Stimulated activated CD4-positive, alpha-beta T cell treated with anti-CD3 and anti-CD28 coated beads, TNF-alpha, amount 100 ng/mL, for 48 hours (primary cell): ENCODE measurements at places on chromosomes 16 and 17.

- DNase-seq: no peak
Observed at GRCh38 chr17:37659925-37660324, 16.7 kb upstream of the DDX52 start.

DNA sequence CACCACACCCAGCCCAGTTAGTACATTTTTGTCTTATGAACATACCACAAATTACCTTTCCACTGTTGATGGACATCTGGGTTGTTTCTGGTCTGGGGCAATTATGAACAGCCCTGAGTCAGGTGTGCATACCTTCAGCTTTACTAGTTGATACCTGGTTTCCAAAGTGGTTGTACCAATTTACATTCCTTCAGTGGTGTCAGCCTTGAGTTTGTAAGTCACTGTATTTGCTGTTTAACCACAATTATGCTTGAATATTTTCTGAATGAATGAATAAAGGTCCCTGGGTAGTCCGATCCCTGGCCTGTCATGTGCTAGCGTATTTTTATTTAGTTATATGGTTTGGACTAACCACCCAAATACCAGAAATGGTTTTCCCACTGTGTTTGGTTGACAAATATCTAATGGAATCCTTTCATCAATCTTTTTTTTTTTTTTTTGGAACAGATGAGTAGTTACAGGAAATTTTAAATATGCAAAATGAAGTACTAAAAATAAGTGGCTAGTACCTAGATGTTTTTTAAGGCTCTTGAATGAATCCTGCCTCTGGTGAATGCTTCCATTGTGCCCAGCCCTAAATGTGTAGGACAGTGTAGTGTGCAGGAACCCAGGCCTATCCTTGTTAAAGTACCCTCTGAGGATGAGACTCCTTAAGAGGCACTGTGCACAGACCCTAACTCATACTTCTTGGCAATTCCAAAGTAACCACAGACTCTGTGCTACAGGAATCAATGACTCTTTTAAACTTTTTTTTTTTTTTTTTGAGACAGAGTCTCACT is 3.7 kb downstream of the DUSP14 start:
- no peak for DNase-seq

DNA sequence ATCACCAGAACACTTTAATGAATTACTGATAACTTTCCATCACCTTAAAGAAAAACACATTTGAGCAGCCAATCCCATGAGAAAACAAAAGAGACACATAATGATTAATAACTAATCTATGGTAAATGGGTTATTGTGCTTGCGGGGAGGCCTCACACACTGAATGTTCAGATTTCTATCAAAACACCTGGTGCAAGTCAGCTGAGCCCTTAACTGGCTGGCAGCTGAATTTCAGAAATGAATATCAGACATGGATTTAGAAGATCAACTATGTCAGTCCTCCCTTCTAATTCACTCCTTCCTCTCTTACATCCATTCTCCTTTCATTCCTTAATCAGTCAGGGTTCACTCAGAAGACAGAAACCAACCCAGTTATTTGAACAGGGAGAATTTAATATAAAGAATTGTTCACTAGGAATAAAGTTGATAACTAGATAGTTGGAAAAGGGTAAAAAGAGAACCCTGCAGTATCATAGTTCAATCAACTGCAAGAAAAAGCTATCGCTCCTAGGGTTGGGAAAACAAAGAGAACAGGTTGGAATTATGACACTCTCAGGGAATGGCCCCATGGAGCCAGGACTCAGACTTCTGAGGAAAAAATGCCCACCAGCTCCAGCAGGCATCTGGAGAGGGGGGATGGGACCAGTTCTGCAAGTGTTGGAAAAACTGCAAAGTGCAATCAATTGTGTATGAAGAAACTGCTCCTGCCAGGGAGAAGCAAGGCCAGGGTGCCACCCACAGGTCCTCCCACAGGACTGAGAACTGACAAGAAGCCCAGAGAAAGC is 577.1 kb upstream of the CDH5 start:
- DNase-seq: no peak

DNA sequence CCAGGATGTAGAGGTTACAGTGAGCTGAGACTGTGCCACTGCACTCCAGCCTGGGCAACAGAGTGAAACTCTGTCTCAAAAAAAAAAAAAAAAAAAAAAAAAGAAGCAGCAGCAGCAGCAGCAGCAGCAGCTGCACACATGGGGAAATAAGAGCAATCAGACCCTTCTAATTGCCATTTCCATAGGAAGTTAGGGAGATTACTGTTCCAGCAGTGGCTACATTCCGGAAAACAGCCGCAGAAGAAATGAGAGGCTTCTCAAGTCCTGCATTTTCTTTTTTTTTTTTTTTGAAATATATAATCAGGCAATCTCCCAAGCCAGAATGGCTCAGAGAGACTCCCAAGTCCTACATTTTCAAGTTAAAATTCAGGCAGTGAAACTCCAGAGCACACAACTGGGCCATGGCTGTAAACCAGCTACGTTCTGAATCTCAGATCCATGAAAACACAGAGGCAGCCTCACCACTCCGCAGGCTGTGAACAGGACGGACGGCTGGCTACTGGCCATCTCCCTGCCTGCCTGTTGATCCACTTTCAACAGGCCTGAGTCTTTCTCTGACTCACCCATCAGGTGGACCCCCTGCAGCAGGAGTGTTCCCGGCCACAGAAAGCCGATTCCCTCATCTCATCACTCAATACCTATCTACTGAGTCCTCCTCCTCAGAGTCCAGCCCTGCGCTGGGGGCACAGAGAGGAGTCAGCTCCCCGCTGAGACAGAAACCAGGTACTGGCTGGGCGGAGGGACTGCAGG is 15.0 kb downstream of the TRPV1 start:
- no peak for DNase-seq

- DNase-seq: no peak
Observed at GRCh38 chr16:28062847-28063521, 530 bp downstream of the GSG1L start.

GRCh38 chr16:27511657-27512448 is 37.9 kb downstream of the GTF3C1 start:
- no peak for DNase-seq

GRCh38 chr17:34902831-34903547 is 58.3 kb downstream of the CCT6B start:
- DNase-seq: no peak

GRCh38 chr16:80116711-80117110 is 424.1 kb upstream of the DYNLRB2 start:
- DNase-seq: no peak

GRCh38 chr17:48290378-48290777 is 139.6 kb downstream of the SKAP1 start:
- DNase-seq: no peak

GRCh38 chr16:630249-630814 is 453 bp upstream of the WFIKKN1 start:
- no peak for DNase-seq

GRCh38 chr16:88614818-88615580 is 23.4 kb upstream of the IL17C start:
- no peak for DNase-seq

- no peak for DNase-seq
Observed at GRCh38 chr17:21285164-21286065, 904 bp downstream of the MAP2K3 start.

- no peak for DNase-seq
Observed at GRCh38 chr16:53220585-53220984, 165.8 kb downstream of the CHD9 start.

DNA sequence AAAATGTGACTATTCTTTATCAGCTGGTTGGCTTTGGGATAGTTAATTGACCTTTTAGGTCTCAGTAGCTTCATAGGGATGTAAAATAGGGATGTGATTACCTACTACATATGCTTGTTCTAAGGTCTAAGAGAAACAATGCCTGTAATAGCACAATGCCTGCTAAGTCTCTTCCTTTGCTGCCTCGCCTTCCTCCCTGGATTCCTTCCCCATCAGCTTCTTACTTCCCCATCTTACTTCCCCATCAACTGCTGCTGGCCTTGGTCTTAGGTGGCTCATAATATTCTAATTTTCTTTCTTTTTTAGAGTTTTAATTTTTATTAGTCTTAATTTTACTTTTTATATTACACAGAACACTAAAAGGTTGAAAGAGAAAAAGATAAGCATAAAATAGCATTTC is 59.2 kb upstream of the GOT2 start:
- no peak for DNase-seq

GRCh38 chr16:64428463-64429113 is 693.3 kb downstream of the CDH11 start:
- DNase-seq: no peak

DNA sequence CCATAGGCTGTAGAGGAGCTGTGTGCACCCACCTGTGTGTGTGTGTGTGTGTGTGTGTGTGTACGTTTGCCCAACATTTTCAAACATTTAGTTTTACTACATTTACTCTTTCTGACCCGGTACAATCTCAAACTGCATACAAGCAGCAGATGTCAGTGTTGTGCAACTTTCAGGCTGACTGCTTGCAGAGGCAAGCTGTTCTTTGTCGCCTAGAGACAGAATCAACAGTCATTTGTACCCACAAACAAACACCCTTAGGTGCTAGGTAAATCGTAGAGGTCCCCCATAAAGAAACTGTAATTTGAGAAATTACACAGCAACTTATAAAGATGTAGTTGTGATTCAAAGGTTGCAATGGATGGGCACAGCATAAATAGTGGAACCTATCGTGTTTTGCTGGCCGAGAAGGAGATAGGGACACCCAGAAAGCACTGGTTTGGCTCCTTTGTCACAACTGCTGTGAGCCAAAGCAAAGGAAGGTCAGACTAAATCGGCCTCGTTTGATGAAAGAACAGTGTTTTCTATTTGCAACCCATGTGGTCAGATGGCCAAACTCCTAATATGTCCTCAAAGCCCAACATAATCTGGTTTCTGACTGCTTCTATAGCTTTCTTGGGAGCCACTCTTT is 478.4 kb downstream of the TOX3 start:
- no peak for DNase-seq

- DNase-seq: no peak
Observed at GRCh38 chr17:57636985-57637665, 108.0 kb downstream of the CCDC182 start.

DNA sequence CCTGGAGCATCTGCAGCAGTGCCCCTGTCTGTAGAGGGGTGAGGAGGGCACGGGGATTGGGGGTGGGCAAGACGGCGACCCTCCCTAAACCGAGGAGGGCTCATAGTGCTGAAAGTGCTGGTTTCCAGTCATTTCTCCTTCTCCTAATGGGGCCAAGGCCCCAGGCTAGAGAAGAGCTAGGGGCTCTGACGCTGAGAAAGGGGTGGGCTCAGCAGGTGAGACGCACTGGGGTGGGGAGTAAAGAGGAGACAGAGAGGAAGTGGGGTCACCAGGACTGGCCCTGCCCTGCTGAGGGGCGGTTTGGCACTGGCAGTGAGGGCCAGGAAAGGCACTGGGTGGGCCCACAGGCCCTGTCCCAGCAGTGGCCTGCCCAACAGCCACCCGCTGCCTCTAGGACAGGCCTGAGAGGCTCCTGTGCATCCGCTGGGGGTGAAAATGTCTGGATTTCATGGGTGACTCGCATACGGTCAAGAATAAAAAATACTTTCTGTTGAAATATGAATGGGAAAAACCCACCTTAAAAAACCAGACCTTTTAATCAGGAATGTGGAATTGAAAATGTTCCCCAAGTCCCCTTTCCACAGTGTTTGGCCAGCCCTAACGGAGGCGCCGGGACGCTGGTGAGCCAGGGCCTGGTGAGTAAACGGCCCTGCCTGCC is 122.4 kb upstream of the SMURF2 start:
- DNase-seq: no peak

DNA sequence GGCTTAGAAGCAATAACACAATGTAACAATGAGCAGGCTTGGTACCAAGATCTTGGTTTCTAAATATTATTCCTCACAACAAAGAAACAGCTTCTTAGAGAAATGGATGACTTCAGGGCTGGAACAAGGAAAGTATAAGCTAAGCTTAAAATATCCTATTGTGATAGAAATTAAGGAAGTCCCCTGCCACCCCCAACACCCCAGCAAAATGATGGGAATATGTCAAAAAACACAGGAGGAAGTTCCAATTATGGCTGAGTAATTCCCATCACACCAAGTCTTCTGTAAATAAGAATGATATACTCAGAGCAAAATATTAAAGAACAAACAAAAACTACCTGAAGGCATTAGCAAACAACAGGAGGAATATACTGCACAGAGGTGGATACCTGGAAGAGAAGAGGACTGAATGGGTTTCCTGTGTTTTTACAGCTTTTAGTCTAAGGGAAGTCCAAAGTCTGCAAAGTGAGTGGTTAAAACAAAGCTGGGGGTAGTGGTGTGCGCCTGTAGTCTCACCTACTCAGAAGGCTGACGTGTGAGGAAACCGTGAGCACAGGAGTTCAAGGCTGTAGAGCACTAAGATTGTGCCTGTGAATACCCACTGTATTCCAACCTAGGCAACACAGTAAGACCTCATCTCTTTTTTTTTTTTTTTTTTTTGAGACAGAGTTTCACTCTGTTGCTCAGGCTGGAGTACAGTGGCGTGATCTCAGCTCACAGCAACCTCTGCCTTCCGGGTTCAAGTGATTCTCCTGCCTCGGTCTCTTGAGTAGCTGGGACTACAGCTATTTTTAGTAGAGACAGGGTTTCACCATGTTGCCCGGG is 17.1 kb upstream of the ATP6V0A1 start:
- DNase-seq: no peak

DNA sequence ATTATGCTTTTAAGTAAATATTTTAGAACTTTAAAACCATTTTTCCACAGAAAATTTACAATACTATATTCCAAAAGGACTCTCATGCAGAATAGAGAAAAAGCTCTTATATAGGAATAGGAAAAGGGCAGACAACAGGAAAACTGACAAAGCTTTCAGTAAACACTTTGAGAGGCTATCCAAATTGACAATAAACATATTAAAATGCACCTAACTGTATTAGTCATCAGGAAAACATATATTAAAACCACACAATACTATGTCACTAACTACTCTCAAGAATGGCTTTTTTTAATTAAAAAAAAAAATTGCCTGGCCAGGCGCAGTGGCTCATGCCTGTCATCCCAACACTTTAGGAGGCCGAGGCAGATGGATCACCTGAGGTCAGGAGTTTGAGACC is 77.3 kb downstream of the CEP112 start:
- no peak for DNase-seq

DNA sequence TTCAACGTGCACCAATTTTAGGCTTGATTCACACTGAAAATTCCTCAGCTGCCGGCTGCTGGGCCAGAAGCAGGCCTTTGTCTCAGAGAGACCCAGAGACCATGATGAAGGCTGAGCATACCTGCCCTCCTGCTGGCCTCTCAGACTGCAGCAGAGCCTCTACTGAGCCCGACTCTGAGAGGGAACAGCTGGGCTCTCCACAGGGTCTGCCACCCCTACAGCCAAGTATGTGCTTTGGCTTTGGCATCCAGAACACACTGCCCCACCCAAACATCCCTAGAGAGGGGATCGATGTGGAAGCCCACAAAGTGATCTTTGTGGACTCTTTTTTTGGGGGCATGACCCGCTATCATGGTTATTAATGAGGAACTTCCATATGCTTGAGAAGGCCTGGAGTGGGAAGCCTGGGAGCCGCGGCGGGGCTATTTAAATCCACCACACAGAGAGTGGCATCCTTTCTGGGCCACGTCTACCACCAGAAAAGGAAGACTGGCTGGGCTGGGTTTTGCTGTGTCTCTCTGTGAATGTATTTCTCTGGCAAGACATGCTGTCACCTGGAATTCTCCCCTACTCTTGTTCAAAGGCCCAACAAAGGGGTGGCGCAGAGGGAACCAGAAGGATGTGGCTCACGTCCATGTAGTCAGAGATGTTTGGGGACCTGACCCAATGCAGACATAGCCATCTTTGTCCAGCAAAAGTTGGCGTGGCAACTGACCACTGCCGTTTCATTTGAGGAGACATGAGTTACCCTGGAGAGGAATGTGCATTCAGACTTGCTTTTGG is 69.3 kb downstream of the GNAO1 start:
- no peak for DNase-seq
